ENCODE measurements at places on chromosomes 5 and 9.

DNA sequence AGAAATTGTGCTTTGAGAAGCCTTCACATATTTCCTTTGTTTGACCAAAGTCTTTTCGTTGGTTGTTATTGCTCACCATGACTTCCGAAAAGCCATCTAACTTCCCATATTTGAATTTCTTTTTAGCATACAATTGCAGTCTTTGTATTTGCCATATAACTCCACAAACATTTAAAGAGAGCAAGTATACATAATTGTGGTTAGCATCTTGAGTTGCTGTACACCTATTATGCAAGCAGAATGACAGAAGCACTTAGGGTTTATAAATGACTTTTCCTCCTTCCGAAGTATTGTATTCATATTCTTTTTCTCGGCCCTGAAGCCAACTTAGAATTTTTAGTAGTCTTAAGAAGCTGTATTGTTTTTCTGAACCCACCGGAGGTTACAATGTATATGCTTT is 250.4 kb downstream of the RFK start:
- no peak for DNase-seq

DNA sequence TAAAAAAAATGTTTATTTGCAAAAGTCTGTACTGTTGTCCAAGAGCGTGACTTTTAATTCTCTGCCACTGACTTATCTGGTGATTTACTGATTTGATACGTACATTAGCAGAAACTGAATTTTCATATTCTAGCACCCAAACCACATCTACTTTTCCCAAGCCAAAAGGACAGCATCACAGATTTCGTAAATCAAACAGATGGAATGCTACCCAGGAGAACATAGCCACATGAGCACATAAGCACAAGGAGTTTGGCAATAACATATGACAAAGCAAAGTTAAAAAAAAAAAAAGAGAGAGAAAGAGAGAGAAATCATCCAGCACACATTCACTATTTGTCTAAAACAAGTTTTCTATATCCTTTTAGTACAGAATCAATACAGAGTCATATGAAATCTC is 83.7 kb downstream of the HINT1 start:
- DNase-seq, result no peak

DNA sequence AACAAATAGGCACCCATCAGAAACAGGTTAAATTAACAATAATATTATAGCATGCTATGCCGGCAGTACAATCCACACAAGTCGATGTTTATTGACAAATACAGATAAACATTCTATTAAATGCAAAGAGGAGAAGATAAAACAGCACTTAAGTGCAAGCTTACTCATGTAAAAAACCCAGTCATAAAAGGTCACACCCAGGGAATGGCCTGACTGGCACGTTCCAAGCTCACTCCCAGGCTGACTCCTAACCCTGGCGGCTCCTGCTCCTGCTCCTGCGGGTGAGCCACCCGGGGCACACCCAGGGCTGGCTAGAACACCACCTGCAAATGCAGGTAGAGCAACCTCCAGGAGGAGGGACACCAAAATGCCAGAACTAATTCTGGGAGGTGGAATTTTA is 66.9 kb downstream of the SEMA4D start:
- no peak for DNase-seq

DNA sequence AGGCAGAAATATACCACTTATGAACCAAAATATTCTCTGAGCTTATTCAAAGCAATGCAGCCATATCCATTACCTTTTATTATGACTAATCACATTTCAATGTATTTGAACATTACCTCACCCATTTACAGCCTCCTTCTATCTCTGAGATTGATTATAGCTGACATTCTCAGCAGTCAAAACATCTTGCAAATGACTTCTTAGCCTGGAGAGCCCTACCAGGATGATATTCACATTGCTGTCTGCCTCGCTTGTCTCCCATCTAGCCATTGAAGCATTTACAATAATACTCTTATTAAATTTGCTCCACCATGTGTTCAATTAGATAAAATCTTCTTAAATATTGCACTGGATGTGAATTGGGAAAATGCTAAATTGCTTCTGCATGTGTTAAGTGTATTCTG is 1879.9 kb upstream of the ACO1 start:
- DNase-seq, result no peak

DNA sequence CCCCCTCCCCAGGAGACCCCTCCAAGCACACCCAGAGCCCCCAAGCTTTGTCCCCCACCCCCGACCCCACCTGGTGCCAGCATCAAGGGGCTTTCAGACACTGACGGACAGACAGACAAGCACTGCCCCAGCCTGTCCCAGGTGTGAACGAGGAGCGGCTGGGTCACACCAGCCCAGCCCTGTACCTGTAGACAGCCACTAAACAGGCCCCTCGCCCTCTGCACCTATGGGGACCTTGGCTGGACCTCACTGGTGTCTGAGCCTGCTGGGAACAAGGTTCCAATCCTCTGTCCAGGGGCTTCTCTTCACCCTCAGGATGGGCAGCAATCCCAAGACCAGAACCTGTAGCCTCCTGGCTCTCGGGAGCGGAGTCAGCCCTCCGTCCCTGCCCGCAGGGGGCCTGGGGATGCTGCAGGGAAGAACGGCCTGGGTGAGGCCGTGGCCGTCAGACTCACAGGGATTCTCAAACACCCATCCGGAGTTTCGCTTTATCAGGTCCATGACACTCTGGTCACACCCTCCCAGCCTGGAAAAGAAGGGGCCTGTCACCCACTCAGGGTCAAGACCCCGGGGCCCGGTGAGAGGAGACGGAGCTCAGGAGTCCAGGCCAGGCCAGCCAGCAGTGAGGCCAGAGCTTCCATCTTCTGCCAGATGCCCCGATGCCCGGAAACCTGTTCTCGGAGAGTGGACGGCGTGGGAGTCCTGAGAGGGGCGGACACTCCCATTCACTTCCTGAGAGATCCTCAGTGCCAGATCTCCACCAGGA is 2.8 kb downstream of the LCN6 start:
- DNase-seq, result no peak

DNA sequence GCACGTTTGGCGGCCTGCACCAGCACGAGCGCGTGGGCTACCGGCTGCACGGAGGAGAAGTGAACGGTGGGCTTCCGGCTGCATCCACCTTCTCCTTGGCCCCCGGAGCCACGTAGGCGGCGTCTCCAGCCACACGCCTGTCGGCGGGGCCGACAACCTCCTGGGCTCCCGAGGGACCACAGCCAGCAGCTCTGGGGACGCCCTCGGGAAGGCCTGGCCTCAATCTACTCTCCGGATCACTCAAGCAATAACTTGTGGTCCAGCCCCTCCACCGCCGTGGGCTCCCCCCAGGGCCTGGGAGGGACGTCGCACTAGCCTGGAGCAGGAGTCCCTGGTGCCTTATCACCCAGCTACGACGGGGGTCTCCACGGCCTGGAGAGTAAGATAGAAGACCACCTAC is 73.7 kb downstream of the INSL6 start:
- no peak for DNase-seq

GRCh38 chr5:87020099-87020934 is 247.4 kb upstream of the RASA1 start:
- no peak for DNase-seq

GRCh38 chr9:16267281-16268066 is 603.0 kb downstream of the BNC2 start:
- no peak for DNase-seq
